ENCODE measurements at places on chromosomes 6 and 20.

DNA sequence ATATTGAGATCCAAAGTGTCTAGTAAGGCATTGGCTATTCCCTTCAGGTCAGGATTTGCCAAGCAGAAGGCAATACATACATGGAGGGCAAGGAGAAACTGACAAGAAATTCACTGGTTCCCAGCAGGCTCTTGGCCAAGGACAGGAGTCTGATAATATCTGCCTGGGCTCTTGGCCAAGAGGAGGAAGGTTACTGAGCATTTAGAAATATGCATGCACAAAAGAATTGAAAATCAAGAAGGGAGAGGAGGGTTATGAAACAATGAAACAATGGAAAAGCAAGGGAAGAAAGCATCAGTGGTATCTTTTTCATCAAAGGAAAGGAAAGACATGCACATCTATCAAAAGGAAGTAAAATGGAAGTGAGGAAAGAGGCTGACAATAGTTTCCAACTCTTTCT, 42.4 kb downstream of the ARHGAP18 start:
- no peak for DNase-seq
- no peaks in the 10 kb centered on the region for H3K36me3 ChIP-seq
- no peaks in the 10 kb centered on the region for H3K27me3 ChIP-seq
- H3K4me3 ChIP-seq, result no peak overlapping the region
- peaks cover 40% of the 10 kb centered on the region for H3K4me1 ChIP-seq

DNA sequence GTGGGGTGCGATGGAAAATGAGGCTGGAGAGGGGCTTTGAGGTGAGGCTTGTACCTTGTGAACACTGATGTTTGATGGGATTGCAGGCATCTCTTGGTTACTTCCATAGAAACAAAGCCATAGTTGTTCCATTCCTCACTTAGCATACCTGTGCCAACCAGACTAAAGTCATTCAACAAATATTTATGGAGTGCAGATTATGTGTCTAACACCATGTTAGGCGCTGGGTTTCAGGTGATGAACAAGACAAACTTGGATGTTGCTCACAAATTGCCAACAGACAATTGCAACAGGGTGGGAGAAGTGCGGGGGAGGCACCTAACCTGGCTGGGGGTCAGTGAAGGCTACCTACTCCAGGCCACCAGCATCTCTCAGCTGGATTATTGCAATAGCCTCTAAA, 1.5 kb downstream of the TTPAL start:
- H3K27me3 ChIP-seq, result no peaks in the 10 kb centered on the region
- peaks cover 7% of the 10 kb centered on the region for H3K36me3 ChIP-seq
- peaks cover 23% of the 10 kb centered on the region for H3K4me1 ChIP-seq
- peak overlapping the region; percentile 96 for H3K4me3 ChIP-seq

DNA sequence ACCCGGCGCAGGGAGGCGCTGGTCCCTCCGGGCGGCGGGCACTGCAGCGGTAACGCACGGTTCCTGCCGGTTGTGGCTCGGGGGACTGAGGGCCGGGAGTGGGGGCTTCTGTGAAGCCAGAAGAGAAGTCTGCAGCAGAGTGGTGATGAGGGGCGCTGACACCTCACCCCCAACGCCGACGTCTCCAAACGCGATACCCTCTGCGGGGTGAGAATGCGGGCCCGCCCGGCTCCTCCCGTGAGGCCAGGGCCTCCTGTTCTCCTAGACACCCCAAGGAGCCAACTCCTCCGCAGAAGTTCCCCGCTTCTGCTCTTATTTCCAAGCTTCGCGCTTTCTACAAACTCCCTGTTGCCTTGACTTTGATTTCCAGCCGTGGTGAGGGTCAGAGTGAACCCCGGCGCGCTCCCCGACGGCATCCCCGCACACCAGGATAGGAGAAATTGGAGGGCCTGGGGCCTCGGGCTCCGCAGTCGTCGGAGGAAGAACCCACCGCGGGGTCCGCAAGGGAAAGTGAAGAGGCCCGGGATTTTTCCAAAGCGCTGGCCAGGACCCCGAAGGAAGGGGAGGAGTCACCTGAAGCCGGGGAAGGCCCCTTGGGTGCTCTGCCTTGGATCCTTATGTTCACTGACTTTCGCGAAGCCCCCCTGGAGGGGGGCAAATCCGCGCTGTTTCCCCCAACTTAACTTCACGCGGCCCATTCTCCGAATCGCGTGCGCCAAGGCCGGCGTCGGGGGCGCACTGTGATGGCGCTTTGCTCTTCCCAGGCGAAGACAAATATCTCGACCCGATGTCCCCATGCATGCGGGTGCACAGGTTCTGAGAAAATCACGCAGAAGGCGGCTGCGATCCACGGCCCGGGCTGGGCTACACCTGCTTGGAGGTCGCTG, 3.1 kb upstream of the INSM1 start:
- H3K36me3 ChIP-seq, result no peaks in the 10 kb centered on the region
- no peak overlapping the region for H3K4me3 ChIP-seq
- H3K4me1 ChIP-seq, result peaks cover 10% of the 10 kb centered on the region
- H3K27ac ChIP-seq, result no peak overlapping the region
- no peak for DNase-seq

- H3K27me3 ChIP-seq, result no peaks in the 10 kb centered on the region
- no peak overlapping the region for H3K4me3 ChIP-seq
- peaks cover 3% of the 10 kb centered on the region for H3K4me1 ChIP-seq
- H3K27ac ChIP-seq, result no peak overlapping the region
- DNase-seq, result no peak
- H3K36me3 ChIP-seq, result no peaks in the 10 kb centered on the region
Measured at GRCh38 chr6:93164781-93165180, 254.6 kb downstream of the EPHA7 start.

DNA sequence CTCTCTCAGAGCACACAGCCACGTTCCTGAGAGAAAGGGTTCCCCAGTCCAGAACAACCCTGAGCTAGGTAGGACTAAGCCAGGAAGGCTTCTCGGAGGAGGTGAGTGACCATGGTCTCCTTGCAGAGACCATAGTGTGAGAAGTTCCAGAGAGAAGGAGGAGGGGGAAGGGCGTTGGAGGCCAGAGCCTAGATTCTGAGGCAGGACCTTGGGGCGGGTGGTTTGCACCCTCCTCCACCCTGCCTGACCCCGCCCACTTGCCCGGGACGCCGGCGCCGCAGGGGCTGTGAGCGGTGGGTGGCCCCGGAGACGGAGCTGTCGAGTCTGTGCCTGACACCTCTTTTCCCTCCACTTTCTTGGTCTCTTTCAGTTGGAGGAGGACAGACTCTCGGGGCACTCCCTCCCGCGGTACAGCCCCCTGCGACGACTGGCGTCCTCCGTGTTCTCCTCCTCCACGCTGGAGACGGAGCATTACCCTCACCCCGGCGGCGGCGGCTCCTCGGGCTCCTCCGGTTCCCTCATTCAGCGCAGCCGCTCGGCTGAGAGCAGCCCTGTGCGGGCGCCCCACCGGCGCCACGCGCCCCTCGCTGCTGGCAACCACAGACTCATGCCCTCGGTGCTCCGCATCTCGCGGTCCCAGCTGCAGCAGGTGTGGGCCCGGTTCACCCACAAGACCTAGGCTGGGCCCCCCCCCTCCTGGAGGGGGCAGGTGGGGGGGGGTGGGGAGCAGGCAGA, 26.2 kb downstream of the TTBK1 start:
- H3K4me3 ChIP-seq, result peak overlapping the region; percentile 54
- no peak overlapping the region for H3K27ac ChIP-seq
- peaks cover 16% of the 10 kb centered on the region for H3K4me1 ChIP-seq
- no peaks in the 10 kb centered on the region for H3K36me3 ChIP-seq
- DNase-seq, result no peak

DNA sequence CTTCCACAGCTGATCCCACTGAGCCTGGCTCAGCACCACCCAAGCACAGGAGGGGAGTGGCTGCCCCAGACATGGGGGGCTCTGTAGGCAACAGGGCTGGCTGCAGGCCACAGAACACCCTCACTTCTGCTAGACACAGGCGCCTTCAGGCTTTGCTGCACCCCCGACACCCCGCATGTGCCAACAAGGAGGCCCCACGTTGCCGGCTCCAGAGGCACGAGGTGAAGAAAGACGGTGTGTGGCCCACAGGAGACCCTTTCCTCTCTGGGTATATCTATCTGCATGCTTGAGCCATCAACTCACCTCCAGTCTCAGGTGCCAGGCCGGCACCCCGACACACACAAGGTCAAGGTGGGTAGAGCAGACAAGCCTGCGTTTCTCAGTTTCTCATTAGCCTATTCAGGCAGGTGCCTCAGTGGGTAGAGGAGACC, 158.3 kb downstream of the DLL1 start:
- peak; percentile 82 for DNase-seq
- no peak overlapping the region for H3K4me3 ChIP-seq
- H3K4me1 ChIP-seq, result peaks cover 9% of the 10 kb centered on the region

- H3K27me3 ChIP-seq, result peaks cover 4% of the 10 kb centered on the region
- no peak within 1 kb of the TSS for H3K27ac ChIP-seq
Measured at GRCh38 chr20:57524511-57525176, at the start of gene CTCFL. Gene CTCFL, minus strand, starts transcription at chr20:57525140. Its CDS starts 935 bp downstream, at chr20:57524205.

DNA sequence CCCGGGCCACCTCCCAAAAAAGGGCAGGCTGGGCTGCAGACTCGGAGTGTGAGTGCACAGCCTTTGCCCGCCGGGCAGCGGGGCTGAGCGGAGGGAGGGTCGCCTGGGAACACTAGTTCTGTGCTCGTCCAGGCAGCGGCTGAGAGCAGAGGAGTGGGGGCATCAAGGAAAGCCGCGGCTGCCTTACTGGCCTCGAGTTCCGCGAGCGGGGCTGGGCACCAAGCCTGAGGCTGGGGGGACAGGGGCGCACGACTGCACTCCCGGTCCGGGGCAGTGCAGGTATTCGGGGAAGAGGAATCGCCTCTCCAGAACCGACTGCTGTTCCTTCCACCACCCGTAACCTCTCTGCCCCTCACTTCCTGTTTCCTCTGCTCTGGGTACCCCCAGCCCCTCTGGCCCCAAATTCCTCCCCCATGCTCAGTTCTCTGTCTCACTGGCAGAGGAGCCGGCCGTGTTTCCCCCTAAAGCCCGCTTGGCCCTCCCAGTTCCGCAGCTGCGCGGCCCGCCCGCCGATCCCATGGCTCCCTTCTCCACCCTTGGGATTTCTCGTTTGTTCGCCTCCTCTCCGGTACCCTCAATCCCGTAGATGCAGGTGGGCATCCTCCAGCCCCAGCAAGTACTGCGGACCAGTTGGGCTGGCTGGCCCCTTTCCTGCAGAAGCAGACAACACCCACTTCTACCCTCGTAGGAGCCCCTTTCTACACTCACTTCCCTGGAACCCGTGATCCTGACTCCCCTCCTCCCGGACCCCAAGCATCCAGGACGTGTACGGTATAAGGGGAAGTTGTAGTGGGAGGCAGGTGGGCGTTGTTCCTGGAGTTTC, 5.1 kb downstream of the RING1 start:
- peaks cover 9% of the 10 kb centered on the region for H3K36me3 ChIP-seq
- no peak overlapping the region for H3K27ac ChIP-seq
- peaks cover 33% of the 10 kb centered on the region for H3K4me1 ChIP-seq
- H3K27me3 ChIP-seq, result peaks cover 4% of the 10 kb centered on the region
- DNase-seq, result no peak

GRCh38 chr6:169859978-169860703, 108.7 kb downstream of the ERMARD start:
- no peak for DNase-seq
- H3K36me3 ChIP-seq, result peaks cover 4% of the 10 kb centered on the region
- no peak overlapping the region for H3K4me3 ChIP-seq
- no peak overlapping the region for H3K27ac ChIP-seq
- peaks cover 6% of the 10 kb centered on the region for H3K4me1 ChIP-seq
- peaks cover 1% of the 10 kb centered on the region for H3K27me3 ChIP-seq

DNA sequence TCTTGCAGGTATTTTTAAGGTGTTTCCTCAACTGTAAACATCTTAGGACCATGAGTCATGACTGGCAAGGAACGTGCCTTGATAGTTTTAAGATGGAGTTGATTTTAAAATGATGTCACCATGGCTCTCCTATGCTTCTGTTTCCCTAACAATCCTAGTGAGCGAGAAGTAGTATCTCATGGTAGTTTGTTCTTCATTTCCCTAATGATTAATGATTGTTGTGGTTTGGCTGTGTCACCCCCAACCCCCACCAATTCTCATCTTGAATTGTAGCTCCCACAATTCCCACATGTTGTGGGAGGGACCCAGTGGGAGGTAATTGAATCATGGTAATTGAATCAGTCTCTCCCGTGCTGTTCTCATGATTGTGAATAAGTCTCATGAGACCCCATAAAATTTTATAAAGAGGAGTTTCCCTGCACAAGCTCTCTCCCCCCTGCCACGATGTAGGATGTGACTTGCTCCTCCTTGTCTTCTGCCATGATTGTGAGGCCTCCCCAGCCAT, 16.8 kb upstream of the BNIP5 start:
- no peak overlapping the region for H3K4me3 ChIP-seq
- H3K27me3 ChIP-seq, result peaks cover 3% of the 10 kb centered on the region
- no peaks in the 10 kb centered on the region for H3K36me3 ChIP-seq
- peaks cover 22% of the 10 kb centered on the region for H3K4me1 ChIP-seq
- DNase-seq, result no peak
- no peak overlapping the region for H3K27ac ChIP-seq

DNA sequence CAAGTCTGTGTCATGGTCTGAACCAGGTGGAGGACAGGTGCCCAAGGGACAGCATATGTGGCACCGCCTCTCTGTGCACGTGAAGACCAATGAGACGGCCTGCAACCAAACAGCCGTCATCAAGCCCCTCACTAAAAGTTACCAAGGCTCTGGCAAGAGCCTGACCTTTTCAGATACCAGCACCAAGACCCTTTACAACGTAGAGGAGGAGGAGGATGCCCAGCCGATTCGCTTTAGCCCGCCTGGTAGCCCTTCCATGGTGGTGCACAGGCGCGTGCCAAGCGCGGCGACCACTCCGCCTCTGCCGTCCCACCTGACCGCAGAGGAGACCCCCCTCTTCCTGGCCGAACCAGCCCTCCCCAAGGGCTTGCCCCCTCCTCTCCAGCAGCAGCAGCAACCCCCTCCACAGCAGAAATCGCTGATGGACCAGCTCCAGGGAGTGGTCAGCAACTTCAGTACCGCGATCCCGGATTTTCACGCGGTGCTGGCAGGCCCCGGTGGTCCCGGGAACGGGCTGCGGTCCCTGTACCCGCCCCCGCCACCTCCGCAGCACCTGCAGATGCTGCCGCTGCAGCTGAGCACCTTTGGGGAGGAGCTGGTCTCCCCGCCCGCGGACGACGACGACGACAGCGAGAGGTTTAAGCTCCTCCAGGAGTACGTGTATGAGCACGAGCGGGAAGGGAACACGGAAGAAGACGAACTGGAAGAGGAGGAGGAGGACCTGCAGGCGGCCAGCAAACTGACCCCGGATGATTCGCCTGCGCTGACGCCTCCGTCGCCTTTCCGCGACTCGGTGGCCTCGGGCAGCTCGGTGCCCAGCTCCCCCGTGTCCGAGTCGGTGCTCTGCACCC, 109.5 kb upstream of the RAB32 start:
- no peak for DNase-seq
- no peaks in the 10 kb centered on the region for H3K4me1 ChIP-seq
- peak overlapping the region; percentile 64 for H3K4me3 ChIP-seq
- no peaks in the 10 kb centered on the region for H3K36me3 ChIP-seq

All from chondrocyte (in vitro differentiated cells).